ENCODE measurements at places on chromosomes 7 and 10. TPM values are rescaled to one million over a fixed set of nuclear protein-coding genes. Genes with fewer than 3 reads are reported as not detected.

LRRD1 gene
- not detected for polyA plus RNA-seq

UFSP1 gene
- 7.1 TPM for polyA plus RNA-seq

- DNase-seq, result no peak
Observed at GRCh38 chr10:96501985-96502384, 11.7 kb downstream of the TLL2 start.

RBP4 gene
- 6.0 TPM for polyA plus RNA-seq

DNA sequence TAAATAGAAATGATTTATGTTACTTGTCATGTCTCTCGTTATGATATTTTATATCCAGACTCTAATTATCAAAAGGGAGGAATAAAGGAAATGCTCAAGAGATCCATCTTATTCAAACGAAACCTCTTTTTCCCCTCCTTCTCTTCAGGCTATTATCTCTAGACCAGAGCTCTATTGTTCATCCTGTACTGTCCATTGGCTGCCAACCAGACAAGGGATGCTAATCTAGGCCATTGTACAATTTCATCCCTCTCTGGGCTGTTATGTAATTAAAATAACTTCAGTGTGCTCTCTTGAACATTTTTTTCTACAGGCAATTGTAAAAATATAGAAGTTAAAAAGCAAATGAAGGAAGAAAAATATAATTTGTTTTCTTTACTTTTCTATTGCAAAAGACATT, 220.4 kb downstream of the HDAC9 start:
- DNase-seq, result no peak

DNA sequence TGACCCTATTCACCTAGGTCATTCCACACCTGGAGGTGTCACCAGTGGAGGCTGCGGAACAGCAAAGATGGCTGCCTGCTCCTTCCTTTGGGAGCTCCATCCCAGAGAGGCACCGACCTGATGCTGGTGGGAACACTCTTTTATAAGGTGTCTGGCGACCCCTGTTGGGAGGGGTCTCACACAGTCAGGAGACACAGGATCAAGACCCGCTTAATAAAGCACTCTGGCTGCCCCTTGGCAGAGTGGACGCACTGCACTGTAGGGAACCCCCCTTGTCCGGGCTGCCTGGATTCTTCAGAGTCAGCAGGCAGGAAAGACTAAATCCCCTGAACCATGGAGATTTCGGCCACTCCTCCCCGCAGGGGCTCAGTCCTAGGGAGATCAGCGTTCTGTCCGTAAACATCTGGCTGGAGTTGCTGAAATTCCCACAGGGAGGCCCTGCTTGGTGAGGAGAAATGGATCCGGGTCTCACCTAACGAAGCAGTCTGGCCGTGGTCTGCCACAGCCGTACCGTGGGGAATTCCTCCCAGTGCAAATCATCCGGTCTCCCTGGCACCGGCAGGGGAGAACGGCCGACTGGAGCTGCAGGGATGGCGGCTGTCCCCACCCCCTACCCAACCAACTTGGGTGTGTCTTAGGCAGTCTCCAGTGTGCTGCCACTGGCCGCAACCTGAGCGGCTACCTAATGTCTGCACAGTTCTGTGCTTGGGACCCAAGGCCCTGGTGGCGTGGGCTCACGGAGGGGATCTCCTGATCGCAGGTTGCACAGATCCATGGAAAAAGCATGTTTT, 66.1 kb downstream of the LSMEM1 start:
- DNase-seq, result no peak

GRCh38 chr10:101691081-101691480, 3.9 kb downstream of the FBXW4 start:
- DNase-seq, result no peak

DNA sequence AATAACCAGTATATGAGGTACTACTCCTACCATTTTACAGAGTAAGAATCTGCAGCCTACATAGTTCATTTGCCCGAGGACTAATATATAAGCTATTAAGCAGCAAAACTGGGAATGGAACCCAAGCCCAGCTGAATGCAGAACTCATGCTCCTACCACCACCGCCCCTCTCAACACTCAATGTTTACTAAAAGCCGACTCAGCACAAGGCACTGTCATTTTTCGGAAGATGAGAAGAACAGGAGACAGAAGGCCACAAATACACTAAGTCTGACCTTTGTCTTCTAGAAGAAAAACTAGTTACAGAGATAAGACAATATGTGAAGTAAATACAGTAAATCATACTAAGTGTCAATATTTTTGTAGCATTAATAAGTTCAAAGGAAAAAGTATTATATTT, 40.6 kb upstream of the SLIT1 start:
- no peak for DNase-seq

DNA sequence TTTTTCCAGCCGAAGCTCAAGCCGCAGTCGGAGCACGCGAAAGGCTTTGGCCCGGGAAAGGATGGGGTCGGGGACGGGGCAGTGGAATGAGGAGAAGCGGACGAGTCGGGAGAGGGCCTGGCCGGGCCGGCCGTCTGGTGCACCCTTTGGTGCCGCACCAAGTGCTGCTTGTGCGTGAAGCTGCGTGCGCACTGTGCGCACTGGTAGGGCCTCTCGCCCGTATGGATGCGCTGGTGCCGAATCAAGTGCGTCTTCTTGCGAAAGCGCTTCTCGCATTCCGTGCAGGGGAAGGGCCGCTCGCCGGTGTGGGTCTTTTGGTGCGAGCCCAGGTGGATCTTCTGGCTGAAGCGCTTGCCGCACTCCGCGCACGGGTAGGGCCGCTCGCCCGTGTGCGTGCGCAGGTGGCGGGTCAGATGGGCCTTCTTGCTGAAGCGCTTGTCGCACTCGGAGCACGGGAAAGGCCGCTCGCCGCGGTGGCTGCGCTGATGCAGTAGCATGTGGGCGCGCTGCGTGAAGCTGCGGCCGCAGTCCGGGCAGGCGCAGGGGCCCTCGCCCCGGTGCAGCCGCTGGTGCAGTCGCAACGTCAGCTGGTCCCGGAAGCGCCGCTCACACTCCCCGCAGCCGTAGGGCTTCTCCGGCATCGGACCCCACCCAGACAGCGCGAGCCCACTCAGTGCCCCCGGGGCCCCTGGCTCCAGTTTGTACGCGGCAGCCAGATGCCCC, 7.8 kb downstream of the ZNF467 start:
- no peak for DNase-seq

CYP3A7 gene
- polyA plus RNA-seq, result not detected

- no peak for DNase-seq
Observed at GRCh38 chr7:118844748-118845147, 620.2 kb downstream of the ANKRD7 start.

CYP2C19 gene
- not detected for polyA plus RNA-seq

SPDYE8 gene
- not detected for polyA plus RNA-seq

GBX1 gene
- polyA plus RNA-seq, result not detected

DNA sequence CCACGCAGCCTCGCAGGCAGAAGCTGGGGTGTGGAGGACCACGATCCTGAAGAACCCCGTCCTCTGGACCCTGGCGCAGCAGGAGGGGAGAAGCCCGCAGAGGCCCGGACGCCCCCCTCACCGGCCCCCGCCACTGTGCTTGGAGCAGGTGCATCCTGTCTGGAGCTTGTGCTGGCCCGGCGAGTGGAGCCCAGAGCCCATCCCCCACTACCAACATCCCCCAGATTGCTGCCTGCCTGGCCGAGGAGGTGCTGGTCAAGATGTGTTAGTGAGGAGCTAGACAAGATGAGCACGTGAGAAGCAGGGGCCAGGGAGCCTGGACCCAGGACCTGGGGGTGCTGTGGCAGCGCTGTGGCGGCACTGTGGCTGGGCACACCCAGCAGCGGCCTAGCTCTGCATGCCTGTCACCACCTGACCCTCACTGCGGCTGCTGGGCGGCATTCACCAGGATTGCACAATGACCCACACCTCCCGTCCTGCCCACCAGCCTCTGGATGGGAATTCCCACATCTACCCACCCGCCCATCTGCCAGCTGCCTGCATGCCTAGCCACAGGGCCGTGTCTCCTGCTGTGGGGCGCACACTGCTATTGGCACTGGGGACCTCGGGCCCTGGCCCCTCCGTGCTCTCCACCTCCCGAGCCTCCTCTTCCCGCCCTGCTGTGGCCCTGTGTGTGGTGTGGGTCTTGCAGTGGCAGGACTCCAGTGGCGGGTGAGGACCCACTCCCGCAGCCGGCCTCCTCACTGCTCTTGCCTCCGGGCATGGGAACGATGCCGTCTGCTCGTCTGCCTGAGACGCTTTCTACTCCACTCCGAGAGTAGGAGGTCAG, 11.8 kb downstream of the GPR146 start:
- DNase-seq, result no peak

DNA sequence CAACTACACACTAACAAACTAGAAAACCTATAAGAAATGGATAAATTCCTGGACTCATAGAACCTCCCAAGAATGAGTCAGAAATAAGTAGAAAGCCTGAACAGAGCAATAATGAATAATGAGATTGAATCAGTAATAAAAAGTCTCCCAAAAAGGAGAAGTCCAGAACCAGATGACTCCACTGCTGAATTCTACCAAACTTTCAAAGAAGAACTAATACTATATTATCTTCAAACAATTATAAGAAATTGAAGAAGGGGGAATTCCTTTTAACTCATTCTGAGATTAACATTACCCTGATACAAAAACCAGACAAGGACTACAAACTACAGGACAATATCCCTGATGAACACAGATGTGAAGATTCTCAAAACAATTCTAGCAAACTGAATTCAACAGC, 47.8 kb upstream of the CDK6 start:
- DNase-seq, result no peak

DNA sequence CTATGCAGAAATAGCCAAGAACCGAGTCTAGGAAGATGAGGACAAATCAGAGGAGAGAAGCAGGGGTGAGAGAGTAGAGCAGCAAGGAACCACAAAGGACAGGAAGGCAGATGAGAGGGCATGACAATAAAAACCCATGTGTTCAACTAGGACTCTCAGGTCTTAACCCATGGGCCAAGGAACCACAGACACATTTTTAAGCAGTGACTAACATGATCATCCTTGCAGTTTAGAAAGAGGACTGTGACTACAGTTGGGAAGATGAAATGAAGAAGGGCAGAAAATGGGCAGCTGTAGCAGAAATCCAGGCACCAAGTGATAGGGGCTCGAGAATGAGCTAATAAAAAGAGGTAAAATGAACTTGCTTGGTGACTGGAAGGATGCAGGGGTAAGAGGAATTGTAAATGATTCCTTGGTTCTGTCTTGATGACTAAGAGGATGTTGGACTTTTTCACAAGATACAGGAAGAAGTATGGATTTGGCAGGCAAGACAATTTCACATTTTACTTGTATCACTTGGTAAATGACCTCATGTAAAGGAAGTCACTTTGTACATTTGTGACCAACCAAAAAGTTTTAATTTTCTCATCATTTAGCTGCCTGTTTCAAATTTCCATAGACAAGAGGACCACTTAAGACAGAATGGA, 22.8 kb downstream of the SGMS1 start:
- no peak for DNase-seq

DNA sequence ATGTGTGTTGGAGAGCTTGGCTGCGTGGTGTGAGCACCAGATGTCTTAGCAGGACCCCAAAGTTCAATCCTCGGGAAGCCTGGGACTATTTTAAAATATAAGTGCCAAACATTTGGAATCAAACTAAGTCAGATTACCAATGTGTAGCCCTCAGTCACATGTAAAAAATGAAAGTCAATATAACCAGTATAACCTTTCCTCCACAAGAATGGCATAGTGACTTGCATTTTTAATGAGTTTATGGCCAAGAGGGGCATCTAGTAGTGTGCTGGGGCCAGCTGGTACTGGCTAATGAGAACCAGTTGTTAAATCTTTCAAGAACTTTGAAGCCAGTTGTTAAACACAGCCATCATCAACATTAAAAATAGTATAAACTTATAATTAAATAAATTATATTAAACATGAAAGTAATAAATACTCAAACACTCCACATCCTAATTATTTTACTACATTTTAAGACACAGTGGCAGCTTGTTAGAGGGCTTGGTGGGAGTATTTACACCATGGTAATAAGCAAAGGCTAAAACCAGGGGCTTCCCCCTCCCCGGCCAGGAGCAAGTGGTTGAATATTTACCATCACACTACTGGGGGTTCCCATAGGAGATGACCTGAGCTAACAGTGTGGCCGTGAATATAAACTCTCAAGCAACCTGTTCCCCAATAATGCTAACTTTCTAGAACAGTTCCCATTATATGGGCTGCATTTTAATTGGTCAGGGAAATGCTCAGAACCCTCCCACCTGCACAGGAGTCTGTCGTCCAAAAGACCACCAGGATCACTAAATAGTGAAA, 7.9 kb upstream of the FAM170B start:
- DNase-seq, result no peak

COL17A1 gene
- 1.7 TPM for polyA plus RNA-seq

DNA sequence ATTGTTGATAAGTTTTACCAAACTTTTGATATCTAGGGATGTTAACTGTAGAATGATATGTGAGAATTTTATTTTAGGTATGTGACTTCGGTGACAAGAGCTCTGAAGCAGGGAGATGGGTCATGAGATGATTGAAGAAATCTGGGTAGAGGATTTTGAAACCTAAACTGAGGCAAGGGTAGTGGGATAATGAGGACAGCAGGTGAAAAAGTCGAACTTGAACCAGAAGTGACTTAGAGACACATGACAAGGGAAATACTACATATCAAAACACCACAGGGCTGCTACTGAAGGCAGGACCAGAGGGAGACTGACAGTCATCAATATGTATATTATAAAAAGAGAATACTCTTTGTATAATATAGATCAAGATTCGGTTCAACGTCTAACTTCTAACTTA, 113.2 kb downstream of the WDFY4 start:
- DNase-seq, result no peak

DNA sequence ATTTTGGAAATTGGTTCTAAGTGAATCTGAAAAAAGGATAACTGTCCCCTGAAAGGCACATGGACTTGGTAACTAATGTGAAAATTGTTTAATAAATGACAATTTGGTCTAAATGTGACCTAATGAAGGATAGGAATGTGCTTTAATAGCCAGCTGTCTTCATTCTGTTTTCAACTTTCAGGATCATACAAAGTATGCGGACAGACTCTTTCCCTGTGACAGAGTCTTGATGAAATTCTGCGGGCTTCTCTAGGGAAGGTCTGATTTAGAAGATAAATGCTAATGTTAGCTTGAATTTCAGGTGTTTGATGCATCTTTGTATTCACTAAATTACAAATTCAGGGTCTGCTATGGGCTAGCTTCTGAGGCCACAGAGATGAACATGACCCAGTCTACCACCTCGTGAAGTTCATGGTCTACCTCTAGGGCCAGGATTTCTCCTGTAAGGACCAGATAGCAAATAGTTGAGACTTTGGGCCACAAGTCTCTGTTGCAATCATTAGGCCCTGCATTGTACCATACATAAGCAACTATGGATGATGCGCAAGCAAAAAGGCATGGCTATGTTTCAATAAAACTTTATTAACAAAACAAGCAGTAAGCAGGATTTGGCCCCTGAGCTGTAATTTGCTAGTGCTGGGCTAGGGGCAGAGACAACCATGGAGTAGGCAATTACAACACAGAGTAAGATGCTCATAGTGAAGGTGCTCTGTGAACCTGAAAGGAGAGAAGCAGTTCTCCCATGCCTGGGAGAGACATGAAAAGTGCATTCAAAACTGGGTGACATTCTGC, 368.6 kb downstream of the INHBA start:
- no peak for DNase-seq

ELN gene
- 0.16 TPM for polyA plus RNA-seq

ABCC2 gene
- 173 TPM for polyA plus RNA-seq

- no peak for DNase-seq
Observed at GRCh38 chr7:130752424-130752823, 18.4 kb upstream of the KLF14 start.

- DNase-seq, result no peak
Observed at GRCh38 chr7:70712942-70713341, 419.0 kb upstream of the GALNT17 start.

ZNF775 gene
- 5.4 TPM for polyA plus RNA-seq

LIPF gene
- polyA plus RNA-seq, result not detected

GRCh38 chr7:149690688-149691446, 82.5 kb downstream of the ZNF467 start:
- DNase-seq, result peak; percentile 78

Measured in A549 (cell line).